ENCODE measurements at places on chromosomes 1 and 21.
A peak's percentile ranks its signal among the peaks of the same experiment; 100 is the strongest.

- DNase-seq: no peak
Measured at GRCh38 chr1:53349369-53349835, 21.5 kb upstream of the LRP8 start.

DNA sequence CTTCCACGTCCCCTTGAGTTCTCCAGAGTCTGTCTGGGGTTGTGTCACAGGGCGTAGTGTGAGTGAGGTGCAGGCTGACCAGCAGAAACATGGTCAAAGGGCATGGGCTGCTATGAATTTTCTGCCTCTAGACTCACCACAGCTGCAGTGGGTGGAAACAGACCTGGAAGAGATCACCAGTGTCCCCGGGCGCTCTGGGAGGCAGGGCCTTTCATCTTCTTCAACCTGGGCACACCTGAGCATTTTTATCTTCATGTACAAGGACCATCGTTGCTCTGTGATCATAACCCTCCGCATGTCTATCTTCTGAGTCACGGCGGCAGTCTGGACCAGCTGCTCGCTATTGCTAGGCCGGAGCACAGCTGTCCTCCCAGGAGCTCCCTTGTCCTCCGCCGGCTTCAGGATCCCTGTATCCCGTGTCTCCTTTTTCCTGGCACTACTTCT, 29.6 kb downstream of the DEGS1 start:
- DNase-seq: no peak

DNA sequence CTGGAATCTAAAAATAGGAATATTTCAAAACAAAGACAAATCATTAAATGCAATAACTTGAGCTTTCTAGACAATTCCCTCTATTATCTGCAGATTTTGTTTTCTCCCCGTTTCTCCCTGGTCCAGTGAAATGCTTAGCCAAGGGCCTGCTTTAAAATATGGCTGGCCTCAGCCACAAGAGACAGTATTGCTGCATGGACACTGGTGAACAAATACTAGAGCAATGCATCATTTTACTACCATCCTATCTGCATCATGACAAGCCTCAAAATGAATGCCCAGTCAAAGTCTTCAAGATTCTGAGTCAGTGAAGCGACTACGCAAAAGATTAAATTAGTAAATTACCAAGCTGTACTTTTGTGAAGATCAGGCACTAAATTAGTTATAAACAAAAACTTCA, 80.5 kb downstream of the ENAH start:
- DNase-seq: no peak

DNA sequence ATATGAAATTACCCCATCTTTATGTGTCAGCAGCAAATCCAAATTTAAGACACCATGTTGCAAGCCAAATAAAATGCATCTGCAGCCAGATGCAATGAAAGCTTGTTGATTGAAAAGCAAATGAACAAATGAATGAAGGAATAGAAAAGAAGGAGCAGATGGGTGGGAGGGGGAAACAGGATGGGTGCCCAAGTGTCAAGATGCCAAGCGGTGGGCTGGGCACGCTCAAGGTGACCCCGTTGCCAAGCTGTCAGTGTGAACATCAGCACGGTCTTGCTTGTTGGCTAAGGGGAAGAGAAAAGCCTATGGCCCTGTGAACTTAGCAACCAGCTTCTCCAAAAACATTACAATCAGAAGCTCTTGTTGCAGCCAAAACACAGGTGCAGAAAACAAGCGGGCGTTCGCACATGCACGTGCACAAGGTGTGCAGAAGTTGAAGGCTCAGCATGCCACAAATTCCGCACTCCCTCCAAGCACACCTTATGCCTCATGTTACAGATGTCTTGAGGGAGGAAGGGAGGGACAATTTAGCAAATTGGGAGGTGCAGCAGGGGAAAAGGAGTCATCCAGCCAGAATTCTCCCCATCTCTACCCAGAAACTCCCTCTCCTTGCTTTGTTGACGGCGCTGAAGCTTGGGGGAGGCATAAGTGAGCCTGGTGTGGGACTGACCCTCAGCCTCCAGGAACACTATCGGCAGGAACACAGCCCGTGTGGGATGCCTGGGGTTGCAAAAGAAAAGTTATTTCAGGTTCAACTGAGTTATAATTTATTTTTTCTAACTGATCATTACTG, 62.4 kb downstream of the HIVEP3 start:
- DNase-seq: no peak

- no peak for DNase-seq
Measured at GRCh38 chr1:178344513-178345091, 152.2 kb downstream of the CLEC20A start.

GRCh38 chr1:160666079-160666442, 19.2 kb upstream of the SLAMF1 start:
- DNase-seq: no peak

DNA sequence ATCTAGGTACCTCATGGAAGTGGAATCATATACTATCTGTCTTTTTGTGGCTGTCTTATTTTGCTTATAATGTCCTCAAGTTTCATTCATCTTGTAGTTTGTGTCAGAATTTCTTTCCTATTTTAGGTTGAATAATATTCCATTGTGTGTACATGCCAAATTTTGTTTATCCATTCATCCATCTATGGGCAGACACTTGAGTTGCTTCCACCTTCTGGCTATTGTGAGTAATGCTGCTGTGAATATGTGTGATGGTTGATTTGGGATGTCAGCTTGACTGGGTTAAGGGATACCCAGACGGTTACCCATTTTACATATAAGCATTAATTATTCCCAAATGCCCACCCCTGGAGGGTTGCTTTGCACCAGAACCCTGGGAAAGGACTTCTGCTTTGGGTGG, 477.5 kb downstream of the PTPRU start:
- DNase-seq: no peak

- DNase-seq: peak; percentile 21
Measured at GRCh38 chr1:165369255-165369848, 12.8 kb upstream of the LMX1A start.

DNA sequence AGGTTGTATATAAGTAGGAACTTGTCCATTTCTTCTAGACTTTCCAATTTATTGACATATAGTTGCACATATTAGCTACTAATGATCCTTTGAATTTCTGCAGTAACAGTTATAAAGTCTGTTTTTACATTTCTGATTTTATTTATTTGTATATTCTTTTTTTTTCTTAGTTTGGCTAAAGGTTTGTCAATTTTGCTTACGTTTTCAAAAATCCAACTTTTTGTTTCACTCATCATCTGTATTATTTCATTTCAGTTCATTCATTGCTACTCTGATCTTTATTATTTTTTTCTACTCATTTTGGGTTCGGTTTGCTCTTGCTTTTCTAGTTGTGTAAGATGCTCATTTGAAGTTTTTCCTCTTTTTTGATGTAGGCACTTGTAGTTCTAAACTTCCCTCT, 97.9 kb downstream of the RPS6KC1 start:
- DNase-seq: no peak

DNA sequence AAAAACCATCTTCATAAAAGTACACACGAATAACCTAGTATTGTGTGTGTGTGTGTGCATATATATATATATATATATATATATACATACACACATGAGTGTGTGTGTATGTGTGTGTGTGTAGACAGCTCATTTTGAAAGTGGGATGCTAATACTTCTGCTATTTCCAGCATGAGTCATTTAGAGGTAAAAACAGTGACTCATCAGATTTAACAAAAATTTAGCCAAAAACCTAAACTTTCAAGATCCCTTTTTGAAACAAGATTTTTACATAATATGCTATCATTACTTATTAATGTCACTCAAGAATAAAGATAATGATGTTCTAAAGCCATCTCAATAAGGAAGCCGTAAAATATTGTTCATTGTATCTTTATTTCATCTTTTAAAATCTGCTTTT, 35.6 kb upstream of the ADGRL4 start:
- no peak for DNase-seq

- DNase-seq: no peak
Measured at GRCh38 chr1:110393691-110394492, 3.1 kb upstream of the SLC16A4 start.

DNA sequence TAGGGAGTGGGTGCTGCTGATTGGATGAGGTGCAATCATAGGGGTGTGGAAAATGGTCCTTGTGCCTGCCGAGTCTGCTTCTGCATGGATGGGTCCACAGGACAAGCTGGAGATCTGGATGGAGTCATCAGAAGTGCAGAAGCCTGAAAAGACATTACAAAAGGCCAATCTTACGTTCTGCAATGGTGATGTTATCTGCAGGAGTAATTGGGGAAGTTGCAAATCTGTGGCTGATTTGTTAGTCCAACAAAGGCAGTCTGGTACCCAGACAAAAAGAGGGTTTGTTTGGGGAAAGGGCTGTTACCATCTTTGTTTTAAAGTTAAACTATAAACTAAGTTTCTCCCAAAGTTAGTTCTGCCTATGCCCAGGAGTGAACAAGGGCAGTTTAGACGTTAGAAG, 166.5 kb downstream of the PGBD5 start:
- no peak for DNase-seq

DNA sequence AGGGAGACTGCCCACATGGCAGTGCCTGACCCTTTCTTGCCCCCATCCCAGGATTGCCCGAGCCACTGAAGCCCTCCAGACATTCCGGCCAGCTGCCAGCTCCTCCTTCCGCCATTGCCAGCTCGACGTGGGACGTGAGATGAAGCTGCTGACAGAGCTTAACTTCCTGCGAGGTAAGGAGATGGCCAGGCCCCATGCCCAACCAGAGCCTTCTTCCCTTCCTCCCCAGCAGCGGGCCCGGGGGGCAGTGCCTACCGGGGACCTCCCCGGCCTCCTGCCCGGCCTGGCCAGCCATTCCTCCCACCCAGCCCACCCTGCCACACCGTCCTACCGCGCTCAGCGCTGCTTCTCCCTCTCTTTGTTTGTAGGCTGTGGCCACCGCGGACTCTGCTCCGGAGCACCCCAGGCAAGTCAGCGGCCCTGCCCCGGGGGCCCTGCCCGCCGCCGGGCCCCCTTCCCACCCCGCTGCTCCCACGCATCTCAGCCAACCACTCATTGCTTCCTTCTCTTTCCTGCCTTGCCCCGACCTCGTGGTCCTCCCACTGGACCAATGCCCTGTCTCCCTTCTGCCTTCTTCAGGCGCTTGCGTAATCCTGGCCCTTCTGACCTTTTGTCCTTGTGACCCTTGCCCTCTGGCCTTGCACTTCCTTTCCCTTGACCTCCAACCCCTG, 4.9 kb downstream of the TRIM46 start:
- no peak for DNase-seq

DNA sequence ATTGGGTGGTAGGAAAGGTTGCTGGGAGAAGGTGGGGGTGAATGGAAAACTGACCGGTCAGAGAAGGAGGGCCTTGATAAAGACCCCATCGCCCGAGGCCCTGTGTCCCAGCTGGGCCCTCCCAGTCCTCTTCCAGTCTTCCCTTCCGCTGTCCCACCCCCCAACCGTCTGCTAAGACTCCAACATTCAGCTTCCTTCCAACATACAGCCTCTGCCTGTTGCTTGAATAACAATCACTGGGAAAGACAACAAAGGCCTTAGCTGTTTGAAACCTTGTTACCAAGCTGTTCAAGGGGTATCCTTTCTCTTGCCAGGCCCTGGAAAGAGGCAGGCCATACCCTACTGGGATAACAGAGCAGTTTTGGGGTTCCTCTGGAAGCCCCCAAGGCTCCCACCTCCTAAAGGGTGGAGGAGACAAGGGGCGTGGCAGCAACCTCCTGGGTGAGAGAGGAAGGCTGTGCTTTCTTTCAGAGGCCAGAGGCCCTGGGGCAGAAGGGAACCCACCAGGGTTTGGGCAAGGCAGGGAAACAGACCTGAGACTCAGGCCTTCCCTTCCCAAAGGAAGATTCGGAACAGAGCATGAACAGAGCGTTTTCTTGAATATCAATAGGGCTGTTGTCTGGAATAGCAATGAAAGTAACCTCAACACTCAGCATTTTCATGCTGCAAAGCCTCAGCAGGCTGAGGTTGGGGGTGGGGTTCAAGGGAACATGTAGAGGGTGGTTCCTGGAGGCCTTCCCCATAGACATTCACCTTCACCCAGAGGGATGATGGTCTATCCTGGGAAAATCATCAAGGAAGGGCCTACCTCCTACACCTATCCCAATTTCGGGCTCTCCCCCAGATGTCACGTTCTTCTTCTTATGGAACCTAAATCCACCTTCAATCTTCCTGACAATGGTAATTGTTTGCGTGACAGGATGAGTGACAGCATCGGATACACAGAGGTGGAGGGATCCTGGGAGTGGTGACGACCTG, 4.1 kb downstream of the ETNK2 start:
- DNase-seq: no peak

GRCh38 chr1:114234408-114235124, 80.9 kb upstream of the SYT6 start:
- DNase-seq: no peak

GRCh38 chr1:232302376-232303221, 327.3 kb downstream of the SIPA1L2 start:
- DNase-seq: no peak

- no peak for DNase-seq
Measured at GRCh38 chr1:180167721-180168467, 13.2 kb downstream of the QSOX1 start.

DNA sequence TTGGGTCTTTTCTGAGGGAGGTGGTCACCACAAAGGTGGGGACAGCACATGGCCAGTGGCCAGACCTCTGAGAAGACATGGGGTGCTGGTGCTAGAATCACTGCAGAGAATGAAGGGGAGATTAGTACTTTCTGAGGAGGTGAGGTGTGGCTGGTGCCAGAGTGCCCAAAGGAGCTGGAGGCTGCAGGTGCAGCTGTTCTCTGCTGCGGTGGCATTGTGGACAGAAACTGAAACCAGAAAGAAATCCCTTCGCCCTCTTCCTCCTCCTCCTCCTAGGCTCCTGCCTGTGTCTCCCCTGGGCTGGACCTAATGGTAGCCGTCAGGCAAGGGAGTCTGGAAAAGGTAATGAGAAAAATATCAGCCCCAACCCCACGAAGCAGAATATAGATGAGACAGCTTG, 261.7 kb downstream of the TM2D1 start:
- DNase-seq: no peak
